ENCODE measurements at places on chromosomes 2 and 18.

GRCh38 chr2:46286715-46287114 is 10.5 kb upstream of the EPAS1 start:
- DNase-seq: no peak

- no peak for DNase-seq
Observed at GRCh38 chr18:70366174-70366573, 77.3 kb downstream of the SOCS6 start.

DNA sequence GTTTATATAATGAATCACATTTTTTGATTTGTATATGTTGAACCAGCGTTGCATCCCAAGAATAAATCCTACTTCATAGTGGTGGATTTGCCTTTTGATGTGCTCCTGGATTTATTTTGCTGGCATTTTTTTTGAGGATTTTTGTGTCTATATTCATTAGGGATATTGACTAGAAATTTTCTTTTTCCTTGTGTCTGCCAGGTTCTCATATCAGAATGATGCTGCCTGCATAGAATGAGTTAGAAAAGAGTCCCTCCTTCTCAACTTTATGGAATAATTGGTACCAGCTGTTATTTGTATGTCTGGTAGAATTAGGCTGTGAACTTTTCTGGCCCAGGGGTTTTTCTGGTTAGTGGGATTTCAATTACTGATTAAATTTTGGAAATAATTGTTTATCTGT is 457.4 kb upstream of the DSEL start:
- DNase-seq: no peak

DNA sequence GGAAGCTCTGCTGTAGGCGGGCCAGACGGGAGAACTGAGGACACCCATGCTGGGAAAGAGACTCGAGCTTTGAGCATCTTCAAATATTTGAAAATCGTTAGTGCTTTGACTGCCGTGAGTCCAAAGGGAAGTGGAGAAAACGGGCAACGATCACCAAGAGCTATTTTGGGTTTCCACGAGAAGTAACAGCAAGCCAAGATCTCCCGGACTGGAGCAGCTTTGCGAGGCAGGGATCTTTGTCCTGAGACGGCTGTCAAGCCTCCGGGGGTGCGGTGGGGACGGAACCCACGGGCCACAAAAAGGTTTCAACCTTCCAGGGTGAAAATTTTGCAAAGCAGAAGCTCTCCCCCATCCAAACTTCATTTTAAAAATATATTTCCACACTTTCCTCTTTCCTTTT is 195.8 kb downstream of the NDUFA10 start:
- DNase-seq: no peak

GRCh38 chr2:171181064-171182049 is 20.7 kb upstream of the TLK1 start:
- DNase-seq: no peak

DNA sequence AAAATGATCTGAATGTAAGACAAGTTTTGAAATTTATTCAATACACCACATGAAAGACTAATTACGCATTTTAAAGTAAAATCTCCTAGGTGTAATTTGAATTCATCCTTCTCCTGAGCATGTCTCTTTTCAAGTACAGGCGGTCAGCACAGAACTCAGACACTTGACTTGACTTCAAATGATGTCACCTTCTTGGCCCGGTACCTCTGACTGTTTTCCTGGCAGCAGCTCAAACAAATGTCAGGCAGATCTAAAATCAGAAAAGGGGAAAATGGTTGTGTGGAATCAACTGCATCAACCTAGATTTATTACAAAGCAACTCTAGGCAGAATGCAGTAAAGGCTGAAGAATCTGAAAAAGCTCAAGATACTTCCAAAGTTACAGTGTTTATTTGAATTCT is 11.4 kb upstream of the PROKR1 start:
- DNase-seq: no peak

- no peak for DNase-seq
Observed at GRCh38 chr2:10276481-10277292, 26.0 kb upstream of the HPCAL1 start.

DNA sequence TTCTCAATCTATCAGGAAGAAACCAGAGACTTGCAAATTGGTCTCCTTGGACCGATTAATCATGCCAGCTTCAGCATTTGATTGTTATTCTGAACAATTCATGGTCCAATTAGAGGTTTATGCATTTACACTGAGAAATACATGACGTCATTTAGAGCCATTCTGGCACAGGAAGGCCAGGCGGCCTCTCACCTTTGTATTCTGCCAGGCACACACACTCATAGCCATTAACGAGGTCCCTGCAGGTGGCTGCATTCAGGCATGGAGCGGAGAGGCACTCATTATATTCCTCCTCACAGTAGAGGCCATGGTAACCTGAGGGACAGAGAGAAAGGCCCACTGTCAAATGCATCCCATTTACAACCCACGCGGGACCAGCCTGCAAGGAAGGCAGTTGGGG is 146.8 kb upstream of the PID1 start:
- DNase-seq: no peak

DNA sequence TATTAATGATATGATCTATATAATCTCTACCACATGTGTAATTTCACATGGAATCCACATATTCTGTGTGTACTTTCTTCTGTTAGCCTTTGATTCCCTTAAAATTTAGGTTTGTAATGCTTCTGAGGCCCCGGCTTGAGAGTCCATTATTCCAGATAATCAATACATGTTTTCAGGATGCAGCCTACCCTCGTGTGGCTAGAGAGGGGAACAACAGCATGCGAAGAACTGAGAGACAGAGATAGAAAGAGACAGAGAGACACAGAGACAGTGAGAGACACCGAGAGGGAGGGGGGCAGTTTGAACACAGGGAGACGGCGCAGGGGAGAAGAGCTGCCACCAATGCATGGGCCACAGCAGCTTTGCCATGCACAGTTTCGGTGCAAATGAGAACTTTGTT is 185.4 kb downstream of the SNTG2 start:
- no peak for DNase-seq

DNA sequence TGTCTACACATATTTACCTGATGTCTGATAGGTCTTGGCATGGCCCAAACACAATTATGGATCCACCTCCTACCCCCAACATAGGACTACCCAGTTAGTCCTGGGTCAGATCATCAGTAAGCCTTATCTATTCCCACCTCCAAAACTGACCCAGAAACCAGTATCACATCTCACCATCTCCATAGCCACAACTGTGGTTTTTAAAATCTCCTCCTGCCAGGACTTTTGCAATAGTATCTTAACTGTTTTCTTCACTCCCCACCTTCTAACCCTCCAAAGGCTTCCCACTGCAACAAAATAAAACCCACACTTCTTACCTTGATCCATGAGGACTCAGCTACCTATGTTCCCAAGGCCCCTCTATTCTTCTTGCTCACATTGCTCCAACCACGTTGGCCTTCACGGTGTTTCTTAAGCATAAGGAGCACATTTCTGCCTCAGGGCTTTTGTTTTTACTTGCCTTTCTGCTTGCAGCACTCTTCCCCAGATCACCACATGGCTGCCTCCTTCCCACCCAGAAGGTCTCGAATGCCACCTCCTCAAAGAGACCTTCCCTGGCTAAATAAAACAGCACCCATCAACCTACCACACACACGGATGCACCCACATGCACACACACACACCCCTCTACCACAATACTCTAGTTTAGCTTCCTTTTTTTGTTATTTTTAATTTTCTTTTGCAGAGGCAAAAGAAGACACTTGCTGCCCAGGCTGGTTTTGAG is 125.9 kb upstream of the SLC1A4 start:
- no peak for DNase-seq

GRCh38 chr2:201932511-201932910 is 101.1 kb upstream of the FZD7 start:
- no peak for DNase-seq

GRCh38 chr18:23776306-23776705 is 87.1 kb downstream of the LAMA3 start:
- DNase-seq: no peak

GRCh38 chr2:40401896-40402295 is 50.0 kb downstream of the SLC8A1 start:
- no peak for DNase-seq

GRCh38 chr2:214995926-214996670 is 142.3 kb downstream of the ABCA12 start:
- DNase-seq: no peak

DNA sequence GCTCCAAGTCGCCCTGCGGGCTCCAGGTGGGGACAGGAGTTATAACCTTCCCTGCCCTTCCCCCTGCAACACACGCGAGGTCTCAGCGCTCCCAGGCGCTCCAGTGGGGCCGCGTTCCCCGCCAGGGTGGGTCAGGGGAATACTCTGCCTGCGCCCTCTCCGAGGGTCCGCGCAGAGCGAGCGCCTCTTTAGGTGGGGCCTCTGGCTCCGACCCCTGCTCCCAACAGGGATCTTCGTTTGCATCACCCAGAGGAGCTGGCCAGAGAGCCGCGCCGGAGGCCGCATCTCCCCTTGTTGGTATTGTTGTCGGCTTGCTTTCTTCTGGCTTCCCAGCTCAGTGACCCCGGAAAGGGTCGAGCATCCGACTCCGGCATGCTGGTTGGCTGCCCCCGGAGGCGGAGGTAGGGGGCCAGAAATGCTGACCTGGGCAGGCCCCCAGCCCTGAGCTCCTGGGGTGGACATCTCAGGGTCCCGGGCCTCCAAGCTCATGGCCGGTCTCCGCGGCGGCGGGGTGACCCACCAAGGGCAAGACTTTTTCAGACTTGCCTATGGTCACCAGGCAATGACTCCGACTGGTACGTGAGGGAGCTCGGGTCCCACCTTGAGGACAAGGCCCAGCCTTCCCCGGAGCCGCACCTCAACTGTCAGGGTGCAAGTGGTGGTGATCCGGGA is 11.2 kb upstream of the EN1 start:
- no peak for DNase-seq

DNA sequence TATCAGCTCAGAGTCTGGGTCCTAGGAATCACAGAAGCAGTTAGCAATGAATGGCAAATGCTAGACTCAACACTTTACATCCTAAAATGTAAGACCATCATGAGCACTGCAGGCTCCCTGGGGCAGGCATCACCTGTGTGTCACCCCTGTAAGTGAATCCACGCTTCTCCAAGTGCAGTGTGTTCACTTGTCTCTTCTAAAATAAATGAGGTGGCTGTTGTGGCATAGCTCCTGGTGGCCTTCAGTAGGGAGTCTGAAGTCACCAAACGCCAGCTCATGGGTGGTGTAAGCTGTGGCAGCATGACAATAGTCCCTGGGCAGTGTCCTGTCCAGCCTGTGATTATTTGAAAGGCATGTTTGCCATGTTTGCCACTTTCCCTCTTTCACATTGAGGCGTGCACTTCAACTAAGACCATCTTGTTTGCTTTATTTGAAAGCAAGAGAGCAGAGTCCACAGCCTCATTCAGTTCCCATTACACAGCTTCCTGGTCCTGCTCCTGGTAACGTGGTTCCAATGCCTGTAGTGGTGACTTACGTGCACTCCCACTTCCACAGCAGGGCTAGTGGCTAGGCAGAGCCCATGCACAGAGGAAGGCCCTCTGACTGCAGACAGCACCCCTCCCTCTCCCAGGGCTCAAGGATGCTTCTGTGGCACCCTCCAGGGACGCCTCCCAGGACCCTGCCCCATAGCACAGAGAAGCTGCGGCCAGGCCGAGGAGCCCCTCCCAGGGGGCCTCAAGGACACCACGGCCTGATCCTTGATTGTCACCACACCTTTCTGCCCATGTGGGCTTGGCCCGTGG is 24.3 kb downstream of the COA5 start:
- DNase-seq: no peak

DNA sequence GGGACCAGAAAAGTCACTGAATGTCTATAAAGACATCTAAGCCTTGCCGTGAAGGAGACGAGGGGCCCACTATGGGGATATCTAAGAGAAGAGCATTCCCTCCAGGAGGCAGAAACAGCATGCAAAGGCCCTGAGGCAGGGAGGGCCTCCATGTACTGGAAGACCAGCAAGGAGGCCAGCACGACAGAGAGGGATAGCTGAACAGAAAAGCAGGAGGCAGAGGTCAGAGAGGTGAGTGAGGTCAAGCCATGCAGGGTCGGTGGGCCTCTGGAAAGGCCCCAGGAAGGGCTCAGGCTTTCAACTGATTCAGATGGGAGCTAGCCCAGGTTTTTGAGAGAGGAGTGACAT is 5.7 kb downstream of the TRABD2A start:
- DNase-seq: no peak

DNA sequence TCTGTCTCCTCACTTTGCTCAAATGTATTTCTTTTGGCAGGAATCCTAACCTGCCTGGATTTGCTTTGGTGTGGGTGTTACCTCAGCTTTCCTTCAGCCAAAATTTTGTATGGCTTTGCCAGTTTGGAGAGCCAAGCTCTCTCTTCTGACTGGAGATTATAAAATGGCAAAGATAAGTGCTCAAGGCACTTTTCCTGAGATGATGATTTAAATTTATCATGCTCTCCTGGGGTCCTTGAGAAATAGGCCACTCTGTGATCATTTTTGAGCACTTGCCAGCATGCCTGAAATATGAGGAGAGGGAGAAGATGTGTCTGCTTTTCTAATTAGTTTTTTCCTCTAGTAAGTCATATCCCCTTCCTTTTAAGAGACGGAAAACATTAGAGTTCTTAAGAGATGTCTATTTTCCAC is 683.0 kb downstream of the SLC4A3 start:
- no peak for DNase-seq

GRCh38 chr2:54845514-54845913 is 122.1 kb downstream of the EML6 start:
- DNase-seq: no peak

- no peak for DNase-seq
Observed at GRCh38 chr2:46950314-46950713, 34.7 kb upstream of the MCFD2 start.

DNA sequence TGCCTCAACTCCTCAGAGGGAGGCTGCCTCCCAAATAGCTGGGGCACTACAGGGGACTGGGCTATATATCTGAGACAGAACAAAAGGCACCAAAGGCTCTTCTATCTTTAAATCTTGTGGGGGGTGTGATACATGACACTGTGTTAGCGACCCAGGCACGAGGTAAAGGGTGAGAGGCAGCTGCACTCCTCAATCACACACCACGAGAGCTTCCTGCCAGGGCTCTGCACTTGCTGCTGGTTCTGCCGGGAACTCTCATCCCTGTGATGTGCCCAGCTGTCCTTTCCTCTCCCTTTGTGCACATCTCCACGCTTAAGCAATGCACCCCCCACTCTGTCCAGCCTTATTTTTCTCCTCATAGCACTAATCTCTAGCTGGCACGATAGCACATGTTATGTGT is 32.4 kb downstream of the NPC1 start:
- no peak for DNase-seq

DNA sequence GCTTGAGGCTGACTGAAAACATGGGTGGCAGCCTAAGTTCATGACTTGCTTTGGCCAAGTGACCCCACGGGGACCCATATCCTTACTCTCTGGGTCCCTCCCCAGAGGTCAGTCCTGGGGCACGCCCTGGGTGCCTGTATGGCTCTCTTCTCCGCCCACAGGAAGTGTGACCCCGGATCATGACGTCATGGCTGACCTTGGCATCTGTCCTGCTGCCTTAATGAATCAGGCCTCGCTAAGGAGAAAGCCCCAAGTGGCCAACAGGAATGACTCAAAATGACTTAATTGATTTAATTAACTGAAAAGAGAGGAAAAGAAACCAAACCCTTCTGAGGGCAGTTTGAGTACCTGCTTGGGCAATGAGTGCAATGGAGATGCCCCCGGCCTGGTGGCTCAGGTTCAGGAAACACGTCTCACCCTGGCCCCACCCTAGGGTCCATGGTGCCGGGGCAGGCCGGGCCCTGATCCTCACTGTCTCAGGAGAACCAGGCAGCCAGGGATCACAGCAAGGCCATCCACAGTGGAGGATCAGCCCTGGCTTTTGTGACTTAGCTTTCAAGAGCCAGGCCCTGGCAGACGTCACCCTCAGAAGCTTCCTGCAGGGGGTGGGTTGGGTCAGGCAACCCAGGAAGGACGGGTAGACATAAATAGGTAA is 112.0 kb downstream of the CYP26B1 start:
- no peak for DNase-seq

- no peak for DNase-seq
Observed at GRCh38 chr2:37379881-37380296, 35.5 kb downstream of the QPCT start.

All from C1 segment of cervical spinal cord (tissue), 14 donors.